Substantia nigra (tissue), 51 donors: ENCODE measurements at places on chromosomes 1 and 21.

GRCh38 chr21:26100573-26100972 is 70.0 kb downstream of the APP start:
- DNase-seq, result no peak

- no peak for DNase-seq
These were observed 116.1 kb downstream of the DMRTB1 start for GRCh38 chr1:53575141-53575954.

- DNase-seq, result no peak
These were observed 135.4 kb downstream of the PROX1 start for GRCh38 chr1:214123061-214123784.

- no peak for DNase-seq
These were observed 5.3 kb upstream of the WNT9A start for GRCh38 chr1:227953022-227953412.

DNA sequence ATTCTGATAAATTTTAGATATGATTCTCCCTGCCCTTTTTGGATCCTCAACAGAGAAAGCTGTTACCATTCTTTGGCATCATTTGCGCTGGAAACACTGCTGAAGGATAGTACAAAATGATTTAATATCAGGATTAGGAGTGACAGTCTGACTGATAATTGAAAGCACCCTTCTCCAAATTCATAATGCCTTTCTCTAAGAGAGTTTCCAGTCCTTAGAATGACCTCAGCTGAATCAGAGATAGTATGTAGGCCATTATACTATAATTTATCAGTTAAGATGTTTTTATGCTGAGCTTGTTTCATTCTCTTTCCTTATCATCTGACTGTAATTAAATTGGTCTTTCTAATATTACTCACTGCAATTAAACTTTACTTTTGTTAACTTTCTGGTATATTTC is 166.7 kb downstream of the ZNF326 start:
- DNase-seq, result no peak

DNA sequence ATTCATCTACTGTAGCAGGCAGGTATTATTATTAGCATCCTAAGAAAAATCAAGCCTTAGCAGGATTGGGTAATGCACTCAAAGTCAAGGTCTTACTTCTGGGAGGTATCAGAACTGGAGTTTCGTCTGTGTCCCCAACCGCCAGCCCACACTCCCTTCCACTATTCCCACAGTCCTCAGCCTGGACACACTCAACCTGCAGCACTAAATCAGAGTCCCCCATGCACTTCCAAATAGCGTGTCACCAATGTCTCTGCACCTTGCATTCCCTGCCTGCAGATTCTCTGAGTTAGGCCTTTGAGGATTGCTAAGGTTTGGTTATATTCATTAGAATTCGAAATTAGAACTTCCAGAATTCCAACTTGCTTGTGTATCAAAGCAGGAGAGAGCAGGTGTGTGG is 3.9 kb downstream of the LYPD8 start:
- DNase-seq, result no peak

DNA sequence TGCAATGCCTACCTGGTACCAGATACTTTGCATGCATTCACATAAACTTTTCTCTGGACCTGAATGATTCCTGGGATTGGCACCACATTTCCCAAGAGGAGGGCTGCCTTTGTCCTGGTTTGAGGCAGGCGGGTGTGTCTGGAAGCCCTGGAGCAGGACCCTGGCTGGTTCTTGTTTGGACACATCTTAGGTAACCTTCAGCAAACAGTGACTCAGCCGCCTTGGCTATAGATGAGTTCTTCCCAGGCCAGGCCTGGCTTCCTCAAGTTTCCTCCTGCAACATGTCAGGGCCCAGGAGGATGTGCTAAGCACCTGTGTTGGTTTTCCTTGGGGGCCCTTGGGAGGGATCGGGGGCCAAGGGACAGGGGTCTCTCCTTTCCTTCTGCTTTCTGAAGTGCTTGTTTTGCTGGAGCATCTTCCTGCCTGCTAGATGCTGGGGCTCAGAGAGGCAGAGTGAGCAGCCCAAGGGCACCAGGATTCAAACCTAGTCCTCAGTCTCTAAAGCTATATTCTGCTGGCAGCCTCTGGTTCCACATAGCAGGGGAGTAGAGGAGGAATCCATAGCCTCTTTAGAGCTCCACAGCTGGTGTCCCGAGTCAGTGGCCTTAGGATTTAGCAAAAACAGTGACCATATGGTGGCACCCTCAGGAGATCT is 38.2 kb downstream of the PAX7 start:
- DNase-seq, result no peak

DNA sequence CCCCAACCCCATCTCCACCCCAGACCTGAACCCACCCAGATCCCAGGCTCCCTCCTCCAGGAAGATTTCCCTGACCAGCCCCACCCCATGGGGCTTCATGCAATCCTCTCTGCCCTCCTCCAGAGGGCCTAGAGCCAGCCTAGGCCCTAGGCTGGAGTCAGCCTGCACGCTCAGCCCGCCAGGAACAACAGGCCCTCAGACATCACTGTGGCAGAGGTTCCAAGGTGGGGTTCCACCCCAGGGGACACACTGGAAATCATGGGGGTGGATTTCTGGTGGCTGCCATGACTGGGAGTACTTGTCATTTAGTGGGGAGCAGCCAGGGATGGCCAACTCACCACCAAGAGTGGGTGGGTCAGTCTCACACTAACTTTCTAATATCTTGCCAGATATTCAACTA is 122.0 kb downstream of the GLIS1 start:
- DNase-seq, result no peak

- no peak for DNase-seq
These were observed 113.1 kb downstream of the PIK3R3 start for GRCh38 chr1:46019348-46019747.

DNA sequence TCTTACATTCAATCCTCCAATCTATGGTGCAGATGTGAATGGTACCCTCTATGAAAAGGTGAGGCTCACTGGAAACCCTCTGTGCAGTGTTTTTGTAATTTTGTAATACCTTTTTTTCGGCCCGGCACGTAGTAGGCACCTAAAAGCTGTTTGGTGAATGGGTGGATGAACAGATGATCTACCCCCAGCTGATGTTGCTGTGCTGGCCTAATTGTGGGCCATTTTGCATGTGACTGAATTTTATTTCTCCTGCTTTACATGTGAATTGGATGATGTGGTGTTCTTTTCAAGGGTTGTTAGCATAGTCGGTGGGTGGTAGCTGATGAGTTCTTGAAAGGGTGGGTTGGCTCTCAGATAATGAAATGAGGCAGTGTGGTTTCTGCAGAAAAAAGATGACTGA is 10.4 kb downstream of the KDM4A start:
- DNase-seq, result no peak

GRCh38 chr21:37562920-37563640 is 196.5 kb downstream of the DYRK1A start:
- DNase-seq, result peak; percentile 35

DNA sequence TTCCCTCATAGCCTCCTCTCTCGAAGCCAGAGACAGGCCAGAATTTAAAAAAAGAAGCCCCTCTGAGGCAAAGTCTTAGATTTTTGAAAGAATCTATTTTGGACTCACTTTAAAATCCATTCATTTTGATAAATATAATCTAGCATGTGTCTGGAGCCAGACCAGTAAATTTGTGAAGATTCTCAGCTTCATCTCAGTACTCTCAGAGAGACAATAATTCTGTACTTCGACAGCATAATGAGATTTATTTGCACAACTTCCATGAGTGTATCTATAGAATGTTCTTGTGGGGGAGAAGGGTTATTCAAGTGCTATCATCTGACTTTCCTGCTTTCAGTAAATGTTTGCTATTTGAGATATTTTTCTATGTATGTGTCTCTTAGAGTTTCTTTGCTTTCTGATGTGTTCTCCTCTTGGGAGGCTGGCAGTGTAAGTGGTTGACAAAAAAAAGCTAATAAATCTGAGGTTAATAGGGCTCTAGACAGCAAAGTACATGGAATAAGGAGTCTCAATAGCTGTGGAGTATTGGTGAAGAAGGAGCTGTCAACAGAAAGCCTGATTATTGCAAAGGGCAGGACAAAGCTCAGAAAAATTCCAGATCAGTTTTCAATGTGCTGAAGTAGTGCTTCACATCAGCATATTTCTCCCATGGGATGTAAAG is 223.0 kb downstream of the PTBP2 start:
- DNase-seq, result no peak

- DNase-seq, result no peak
These were observed 1.1 kb downstream of the NKAIN1 start for GRCh38 chr1:31238612-31238985.

DNA sequence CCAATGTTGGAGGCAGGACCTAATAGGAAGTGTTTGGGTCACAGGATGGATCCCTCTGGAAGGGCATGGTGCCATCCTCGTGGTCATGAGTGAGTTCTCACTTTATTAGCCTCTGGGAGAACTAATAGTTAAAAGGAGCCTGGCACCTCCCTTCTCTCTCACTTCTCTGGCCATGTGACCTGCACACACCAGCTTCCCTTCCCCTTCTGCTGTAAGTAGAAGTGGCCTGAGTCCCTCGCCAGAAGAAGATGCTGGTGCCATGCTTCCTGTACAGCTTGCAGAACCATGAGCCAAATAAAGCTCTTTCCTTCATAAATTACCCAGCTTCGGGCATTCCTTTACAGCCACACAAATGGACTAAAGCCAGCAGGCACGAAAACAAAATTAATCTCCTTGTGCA is 23.6 kb downstream of the ACOT7 start:
- DNase-seq, result no peak

- no peak for DNase-seq
These were observed 154.5 kb upstream of the SPAG17 start for GRCh38 chr1:118339400-118340124.

DNA sequence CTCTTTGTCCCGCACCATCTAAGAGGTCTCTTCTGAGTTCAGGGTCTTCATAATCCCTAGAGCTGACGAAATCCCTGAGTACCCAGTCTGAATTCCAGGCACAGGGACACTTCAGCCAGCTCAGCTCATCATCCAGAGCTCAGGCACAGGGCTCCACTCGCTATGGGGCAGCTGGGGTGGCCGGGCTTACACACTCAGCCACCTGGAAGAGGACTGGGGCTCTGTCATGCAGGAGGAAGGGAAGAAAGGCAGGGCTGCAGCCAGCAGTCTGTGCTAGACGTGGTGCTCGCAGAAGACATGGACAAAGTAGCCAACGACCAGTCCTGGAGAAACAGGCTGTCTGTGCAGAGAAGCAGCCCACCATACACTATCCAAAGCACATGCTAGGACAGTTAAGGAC is 88.5 kb downstream of the POFUT2 start:
- no peak for DNase-seq

DNA sequence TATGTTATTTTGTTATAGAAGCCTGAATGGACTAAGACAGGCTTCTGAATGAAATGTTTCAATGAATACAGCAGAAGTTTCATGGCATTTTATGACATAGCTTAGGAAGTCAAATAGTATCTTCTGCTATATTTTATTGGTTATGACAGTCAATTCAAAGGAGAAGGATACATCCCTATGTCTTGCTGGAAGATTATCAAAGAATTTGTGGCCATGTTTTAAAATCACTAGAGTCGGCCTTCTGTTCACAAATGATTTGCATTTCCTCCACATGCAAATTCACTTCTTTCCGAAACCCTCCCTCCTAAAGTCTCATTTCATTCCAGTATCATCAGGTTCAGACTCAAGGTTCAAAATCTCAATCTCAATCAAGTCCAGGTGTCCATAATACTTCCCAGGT is 679.2 kb upstream of the ADAMTS5 start:
- no peak for DNase-seq

DNA sequence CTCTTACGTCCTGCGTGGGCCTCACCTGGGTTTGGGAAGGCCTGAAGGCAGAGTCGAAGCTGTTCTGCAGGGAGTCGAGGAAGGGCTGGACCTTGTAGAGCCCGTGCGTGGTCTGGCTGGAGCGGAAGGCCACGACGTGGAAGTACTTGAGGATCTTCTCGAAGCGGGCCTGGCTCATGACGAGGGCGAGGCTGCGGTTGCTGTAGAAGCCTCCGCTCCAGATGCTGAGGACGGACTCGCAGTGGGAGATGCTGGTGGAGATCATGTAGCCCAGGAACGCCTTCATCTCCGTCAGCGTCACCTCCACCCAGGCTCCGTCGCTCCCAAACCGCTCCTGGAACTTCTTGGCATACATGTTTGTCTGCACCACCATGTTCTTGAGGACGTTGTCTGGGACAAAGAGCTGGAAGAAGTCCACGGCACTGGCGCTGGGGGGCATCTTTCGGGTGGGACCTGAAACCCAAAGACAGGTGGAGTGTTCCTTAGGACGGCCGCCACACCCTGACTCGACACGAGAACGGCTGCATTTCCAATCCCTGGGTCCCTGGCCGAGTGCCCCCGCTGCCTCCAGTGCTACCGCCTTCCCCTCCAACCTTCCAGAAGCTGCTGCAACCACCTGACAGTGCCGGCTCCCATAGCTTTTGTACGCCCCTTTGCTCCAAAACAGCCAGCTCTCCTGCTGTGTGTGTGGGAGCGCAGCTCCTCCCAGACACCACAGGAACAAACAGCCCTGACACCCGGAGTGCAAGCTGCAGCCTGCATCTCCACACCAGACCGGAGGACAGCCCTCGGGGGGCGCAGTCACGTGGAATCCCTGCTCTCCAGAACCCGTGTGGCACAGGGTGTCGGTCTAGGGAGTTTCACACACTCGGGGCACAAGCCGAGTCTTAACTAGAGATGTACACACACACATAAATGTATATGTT is 69.0 kb downstream of the PGBD5 start:
- no peak for DNase-seq

- no peak for DNase-seq
These were observed 72.4 kb downstream of the SEC16B start for GRCh38 chr1:177897281-177897997.

DNA sequence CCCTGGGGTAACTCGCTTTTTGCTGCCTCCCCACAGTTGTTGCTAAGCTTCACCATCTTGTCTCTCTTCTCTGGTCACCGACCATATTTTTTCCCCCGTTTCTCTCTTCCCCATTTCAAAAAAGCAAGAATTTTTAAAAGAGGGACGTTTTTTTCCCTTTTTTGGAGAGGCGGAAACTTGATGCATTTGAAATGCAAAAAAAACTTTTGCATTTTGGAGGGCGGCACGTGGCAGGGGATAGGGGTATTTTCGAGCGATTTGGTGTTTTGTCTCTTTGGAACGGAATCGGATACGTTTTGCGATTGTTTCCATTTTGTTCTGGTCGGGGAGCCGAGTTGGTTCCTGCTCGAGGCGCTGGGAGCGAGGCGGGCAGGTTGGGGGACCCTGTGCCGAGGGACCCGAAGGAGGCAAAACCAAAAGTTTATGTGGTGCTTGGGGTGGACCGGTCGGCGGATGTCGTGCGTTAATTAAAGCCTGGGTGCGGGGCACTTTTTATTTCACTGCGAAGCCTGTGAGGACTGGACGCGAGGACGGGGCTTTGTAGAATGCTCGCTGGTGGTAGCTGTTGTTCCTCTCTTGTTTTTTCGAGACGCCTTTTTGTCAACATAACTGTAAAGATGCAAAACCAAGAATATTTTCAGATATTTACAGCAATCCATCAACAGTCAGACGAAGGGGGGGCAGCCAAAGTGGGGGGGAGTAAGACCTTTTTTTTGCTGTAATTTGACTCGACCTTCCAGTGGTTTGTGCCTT is 884 bp downstream of the H3-3A start:
- DNase-seq, result no peak

DNA sequence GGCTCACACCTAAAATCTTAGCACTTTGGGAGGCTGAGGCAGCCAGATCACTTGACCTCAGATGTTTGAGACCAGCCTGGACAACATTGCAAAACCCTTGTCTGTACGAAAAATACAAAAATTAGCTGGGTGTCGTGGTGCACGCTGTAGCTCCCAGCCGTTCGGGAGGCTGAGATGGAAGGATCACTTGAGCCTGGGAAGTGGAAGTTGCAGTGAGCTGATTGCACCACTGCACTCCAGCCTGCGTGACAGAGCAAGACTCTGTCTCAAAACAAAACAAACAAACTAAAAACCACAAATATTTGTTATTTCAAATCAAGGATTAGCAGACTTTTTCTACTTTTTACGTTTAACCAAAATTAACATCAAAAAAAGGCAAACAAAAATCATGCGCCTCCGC is 31.3 kb downstream of the INKA2 start:
- DNase-seq, result no peak

- DNase-seq, result no peak
These were observed 1.5 kb upstream of the SLC25A24 start for GRCh38 chr1:108201687-108202086.
